ENCODE measurements at places on chromosomes 11 and 22.

- DNase-seq = no peak
These were observed 6.5 kb downstream of the APOL2 start for GRCh38 chr22:36232715-36233401.

- DNase-seq = no peak
These were observed 282 bp downstream of the PC start for GRCh38 chr11:66957971-66958231.

DNA sequence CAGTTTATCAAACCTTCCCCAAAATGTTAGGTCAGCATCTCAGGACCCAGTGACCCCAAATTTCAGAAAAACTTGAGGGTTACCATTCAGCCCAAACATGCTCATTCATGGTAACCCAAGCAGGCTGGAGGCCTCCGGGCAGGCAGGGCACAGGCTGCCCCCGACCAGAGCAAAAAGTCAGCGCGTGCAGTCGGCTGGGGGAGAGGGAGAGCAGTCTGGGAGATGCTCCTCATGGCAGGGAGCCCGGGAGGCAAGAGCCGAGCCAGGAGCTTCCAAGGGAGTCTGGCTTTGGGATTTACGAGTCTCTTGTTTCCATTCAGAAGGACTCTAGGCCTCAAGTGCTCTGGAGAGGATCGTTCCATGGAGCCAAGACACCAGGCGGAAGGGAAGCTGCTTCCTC, 45.7 kb downstream of the RPUSD4 start:
- no peak for DNase-seq

DNA sequence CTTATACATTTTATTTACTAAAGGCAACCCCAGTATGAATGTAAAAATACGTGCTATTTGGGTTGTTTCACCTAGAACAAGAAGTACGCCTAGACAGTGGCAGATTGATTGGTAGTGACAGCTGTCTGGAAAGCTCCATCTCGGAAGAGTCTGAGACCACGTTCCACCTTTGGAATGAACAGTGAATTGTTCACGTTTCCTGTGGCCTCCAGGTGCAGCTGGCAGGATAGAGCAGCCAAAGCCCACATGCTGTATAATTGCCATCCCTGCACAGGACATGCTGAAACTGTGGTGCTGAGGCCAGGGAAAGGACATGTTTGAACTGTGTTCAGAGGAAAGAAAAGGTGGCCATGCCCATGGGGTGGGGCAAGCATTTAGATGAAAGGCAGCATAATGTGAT, 218.7 kb upstream of the MTNR1B start:
- DNase-seq = no peak

GRCh38 chr11:42257534-42257933, 798.1 kb upstream of the LRRC4C start:
- no peak for DNase-seq

DNA sequence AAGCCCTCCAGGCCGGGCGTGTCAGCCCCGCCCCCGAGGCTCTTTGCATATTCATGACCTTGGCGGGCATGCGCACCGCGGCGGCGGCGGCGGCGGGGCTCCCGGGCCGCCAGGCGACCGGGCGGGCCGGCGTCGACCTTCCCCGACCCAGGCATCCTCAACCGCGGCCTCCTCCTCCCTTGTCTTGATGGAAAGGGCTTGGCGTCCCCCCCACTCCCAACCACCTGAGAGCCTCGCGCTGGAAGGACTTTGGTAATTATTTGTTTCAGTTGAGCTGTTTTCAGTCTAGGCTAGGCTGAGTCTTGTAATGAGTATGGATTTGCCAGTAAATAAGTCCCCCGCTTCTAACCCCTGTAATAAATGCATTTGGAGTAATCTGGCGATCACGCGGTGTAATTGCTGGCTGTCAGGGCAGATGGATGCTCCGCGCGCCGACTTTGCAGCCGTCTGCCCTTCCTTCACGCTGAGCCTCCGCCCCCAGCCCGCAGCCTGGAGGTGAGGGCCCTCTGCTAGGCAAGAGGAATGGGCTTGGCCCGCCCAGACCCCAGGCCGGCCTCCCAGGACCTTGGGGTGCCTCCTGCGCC, 25.2 kb downstream of the FLRT1 start:
- no peak for DNase-seq
